Right atrium auricular region (tissue), 2 donors: ENCODE measurements at places on chromosomes 11 and 22. TPM values are rescaled to one million over a fixed set of nuclear protein-coding genes. Genes with fewer than 3 reads are reported as not detected.
A peak's percentile ranks its signal among the peaks of the same experiment; 100 is the strongest.

CBLIF gene
- not detected for total RNA-seq

LUZP2 gene
- not detected for total RNA-seq

POTEH gene
- total RNA-seq, result not detected

- H3K36me3 ChIP-seq, result no peaks in the 10 kb centered on the region
- H3K4me1 ChIP-seq, result no peaks in the 10 kb centered on the region
- H3K4me3 ChIP-seq, result no peak overlapping the region
- H3K27ac ChIP-seq, result no peak overlapping the region
- no peak for DNase-seq
- no peaks in the 10 kb centered on the region for H3K27me3 ChIP-seq
These were observed 7.5 kb downstream of the BDNF start for GRCh38 chr11:27692781-27693180.

GRCh38 chr11:2890466-2891294 is 5.1 kb upstream of the CDKN1C start:
- no peak for DNase-seq
- H3K4me1 ChIP-seq, result no peaks in the 10 kb centered on the region
- H3K36me3 ChIP-seq, result no peaks in the 10 kb centered on the region
- H3K27ac ChIP-seq, result peak overlapping the region; percentile 76
- H3K4me3 ChIP-seq, result no peak overlapping the region
- H3K27me3 ChIP-seq, result no peaks in the 10 kb centered on the region

MAJIN gene
- total RNA-seq, result not detected

GRCh38 chr11:8907116-8907515 is 3.9 kb upstream of the AKIP1 start:
- H3K4me1 ChIP-seq, result no peaks in the 10 kb centered on the region
- H3K27me3 ChIP-seq, result no peaks in the 10 kb centered on the region
- H3K4me3 ChIP-seq, result no peak overlapping the region

- H3K36me3 ChIP-seq, result no peaks in the 10 kb centered on the region
- H3K27me3 ChIP-seq, result no peaks in the 10 kb centered on the region
- peak overlapping the region; percentile 8 for H3K27ac ChIP-seq
- no peak for DNase-seq
These were observed 2.9 kb downstream of the AMBRA1 start for GRCh38 chr11:46590740-46591605.

MRPL48 gene
- 18.7 TPM for total RNA-seq

DNA sequence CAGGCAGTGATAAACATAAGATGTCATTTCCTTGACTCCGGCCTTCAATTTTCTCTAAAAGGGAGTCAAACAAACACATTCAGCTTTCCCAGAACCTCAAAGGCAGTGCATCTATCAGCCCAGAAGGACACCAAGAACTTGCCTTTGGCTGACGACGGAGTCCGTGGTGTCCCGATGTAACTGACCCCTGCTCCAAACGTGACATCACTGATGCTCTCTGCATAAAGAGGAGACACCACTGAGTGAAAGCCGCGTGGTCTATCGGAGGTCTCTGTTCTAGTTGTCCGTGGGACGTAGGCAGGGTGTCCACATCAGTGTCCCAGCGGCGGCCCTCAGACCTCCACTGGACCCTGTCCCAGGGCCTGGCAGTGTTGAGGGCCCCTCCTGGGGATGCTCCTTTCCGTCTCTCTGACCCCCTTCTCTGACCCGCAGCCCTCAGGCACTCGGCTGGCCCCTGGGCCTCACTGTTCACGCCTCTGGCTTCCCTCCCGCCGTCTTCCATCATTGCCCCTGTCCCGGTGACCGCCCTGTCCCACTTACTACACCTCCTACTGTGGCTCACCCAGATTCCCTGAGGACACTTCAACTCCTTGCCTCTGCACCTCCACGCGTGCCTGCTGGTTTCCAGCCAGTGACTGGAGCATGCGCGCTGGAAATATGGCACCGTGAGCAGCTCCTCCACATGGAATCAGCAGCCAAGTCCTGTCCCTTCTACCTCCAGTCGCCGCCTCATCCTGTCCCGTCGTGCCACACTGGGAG is 70.4 kb downstream of the NCAPD3 start:
- no peaks in the 10 kb centered on the region for H3K4me1 ChIP-seq
- no peak for DNase-seq
- H3K36me3 ChIP-seq, result peaks cover 53% of the 10 kb centered on the region
- no peak overlapping the region for H3K27ac ChIP-seq
- H3K4me3 ChIP-seq, result no peak overlapping the region

- H3K36me3 ChIP-seq, result no peaks in the 10 kb centered on the region
- H3K27me3 ChIP-seq, result no peaks in the 10 kb centered on the region
- H3K27ac ChIP-seq, result no peak overlapping the region
- no peak overlapping the region for H3K4me3 ChIP-seq
These were observed 33.2 kb downstream of the TBX1 start for GRCh38 chr22:19793661-19794310.

DNA sequence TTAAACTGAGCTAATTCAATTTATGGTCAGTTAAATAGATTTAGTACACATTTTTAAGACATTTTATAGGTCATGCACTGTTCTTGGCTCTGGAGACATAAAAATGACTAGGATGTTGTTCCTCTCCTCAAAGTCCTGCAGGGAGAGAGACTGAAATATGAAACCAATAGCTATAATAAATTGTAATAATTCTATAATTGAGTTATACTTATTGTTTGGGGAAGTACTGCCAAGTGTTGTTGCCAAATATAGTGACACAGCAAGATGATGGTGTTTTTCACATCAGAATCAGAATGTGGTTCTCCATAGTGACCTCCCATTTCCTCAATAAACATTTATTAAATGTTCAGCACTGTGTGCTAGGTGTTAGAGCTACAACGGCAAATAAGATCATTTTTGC is 470.6 kb downstream of the NTM start:
- H3K4me1 ChIP-seq, result no peaks in the 10 kb centered on the region
- H3K36me3 ChIP-seq, result no peaks in the 10 kb centered on the region
- H3K4me3 ChIP-seq, result no peak overlapping the region
- H3K27ac ChIP-seq, result no peak overlapping the region
- H3K27me3 ChIP-seq, result no peaks in the 10 kb centered on the region

- H3K36me3 ChIP-seq, result no peaks in the 10 kb centered on the region
- no peak for DNase-seq
- H3K27me3 ChIP-seq, result no peaks in the 10 kb centered on the region
- H3K4me3 ChIP-seq, result no peak overlapping the region
- H3K27ac ChIP-seq, result no peak overlapping the region
- no peaks in the 10 kb centered on the region for H3K4me1 ChIP-seq
These were observed 57.8 kb upstream of the FIBIN start for GRCh38 chr11:26936109-26936508.

- H3K27ac ChIP-seq, result no peak overlapping the region
- no peak overlapping the region for H3K4me3 ChIP-seq
- no peaks in the 10 kb centered on the region for H3K27me3 ChIP-seq
- H3K36me3 ChIP-seq, result no peaks in the 10 kb centered on the region
- peaks cover 9% of the 10 kb centered on the region for H3K4me1 ChIP-seq
These were observed 15.5 kb upstream of the TMEM135 start for GRCh38 chr11:87022254-87022653.
